ENCODE measurements at places on chromosomes 7 and 10.

GRCh38 chr7:2175514-2175913 lies 57.2 kb downstream of the MAD1L1 start:
- no peak for DNase-seq

- no peak for DNase-seq
These were observed 10.5 kb downstream of the ARHGAP22 start for GRCh38 chr10:48594371-48594770.

DNA sequence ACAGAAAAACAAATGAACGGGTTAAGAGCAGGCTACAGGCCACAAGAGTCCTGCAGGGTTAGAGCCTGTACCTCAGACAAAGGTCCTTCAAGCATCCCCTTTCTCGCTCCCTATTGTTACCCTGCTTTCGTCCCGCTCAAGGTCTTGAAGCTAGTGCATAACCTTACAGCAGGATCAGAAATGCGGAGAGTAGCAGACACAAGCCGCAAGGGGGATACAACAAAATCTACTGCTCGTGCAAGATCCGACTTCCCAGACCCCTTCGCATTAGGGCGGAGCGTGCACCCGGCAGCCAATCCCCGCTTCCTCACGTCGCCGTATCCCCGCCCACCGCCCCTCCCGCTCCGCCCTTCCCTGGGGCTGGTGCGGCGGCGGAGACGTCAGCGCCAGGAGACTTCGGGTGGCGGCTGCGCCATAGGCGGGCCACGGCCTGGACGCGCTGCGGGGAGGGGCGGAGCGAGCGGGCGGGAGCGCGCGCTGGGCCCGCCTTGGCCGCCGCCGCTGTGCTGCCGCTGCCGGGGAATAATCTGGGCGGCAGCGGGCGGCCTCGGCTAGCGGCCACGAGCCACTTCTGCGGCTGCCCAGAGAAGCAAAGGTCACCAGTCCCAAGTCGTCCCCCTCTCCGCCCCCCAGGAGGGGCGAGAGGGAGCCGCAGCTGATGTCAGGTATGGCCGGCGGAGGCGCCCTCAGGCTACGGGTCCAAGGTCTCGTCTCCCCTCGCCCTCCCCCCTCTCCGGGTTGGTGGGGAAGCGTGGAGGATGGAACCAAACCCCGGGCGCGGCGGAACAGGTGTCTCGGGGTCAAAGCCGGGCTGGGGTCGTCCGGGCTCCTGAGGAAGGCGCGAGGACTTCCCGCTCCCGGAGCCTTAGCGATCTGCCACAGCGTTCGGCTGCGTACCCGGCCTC lies at the start of gene C1GALT1:
C1GALT1 (plus strand) TSS at position 389 of the 905 bp plus-strand sequence. CDS start 51,776 bp downstream, outside the sequence.
- peak; percentile 95 for DNase-seq

DNA sequence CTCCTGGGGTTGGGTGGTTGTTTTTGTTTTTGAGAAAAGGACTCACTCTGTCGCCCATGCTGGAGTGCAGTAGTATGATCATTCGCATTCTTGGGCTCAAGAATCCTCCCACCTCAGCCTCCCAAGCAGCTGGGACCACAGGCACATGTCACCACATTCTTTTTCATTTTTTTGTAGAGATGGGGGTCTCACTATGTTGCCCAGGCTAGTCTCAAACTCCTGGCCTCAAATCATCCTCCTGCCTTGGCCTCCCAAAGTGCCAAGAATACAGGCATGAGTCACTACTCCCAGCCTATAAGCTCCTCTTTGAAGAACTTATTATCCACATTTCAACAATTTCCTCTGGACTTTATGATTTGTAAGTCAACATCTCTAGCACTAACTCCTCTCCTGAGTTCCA lies 102.7 kb downstream of the KMT2C start:
- DNase-seq, result no peak

DNA sequence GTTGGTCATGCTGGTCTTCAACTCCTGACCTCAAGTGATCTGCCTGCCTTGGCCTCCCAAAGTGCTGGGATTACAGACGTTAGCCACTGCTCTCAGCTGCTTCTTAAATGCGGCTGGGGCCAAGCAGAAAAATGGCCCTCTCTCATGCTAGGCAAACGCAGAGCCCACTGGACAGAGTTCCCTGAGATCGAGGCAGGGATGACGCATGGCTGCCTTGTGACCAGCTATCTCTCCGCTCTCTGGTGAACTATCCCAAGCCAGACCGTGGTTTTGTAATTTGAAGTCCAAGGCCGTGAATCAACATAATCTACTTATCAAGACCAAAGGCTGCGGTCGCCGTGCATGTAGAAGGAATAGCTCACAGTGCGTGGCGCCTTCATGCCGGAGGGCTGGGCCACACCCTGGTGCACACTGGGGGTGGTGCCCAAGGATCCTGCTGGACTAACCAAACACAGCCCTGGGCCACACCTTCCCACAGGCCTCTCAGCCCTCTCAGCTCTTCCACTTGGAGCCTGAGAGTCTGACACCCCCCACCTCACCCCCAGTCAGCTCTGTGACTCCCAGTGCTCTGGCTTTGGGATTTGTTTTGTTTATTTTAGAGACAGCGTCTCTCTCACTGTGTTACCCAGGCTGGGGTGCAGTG lies 88.1 kb upstream of the CUX1 start:
- no peak for DNase-seq

GRCh38 chr10:3425261-3425660 lies 252.7 kb upstream of the PITRM1 start:
- DNase-seq, result no peak

GRCh38 chr10:124596962-124597845 lies 135.6 kb downstream of the LHPP start:
- no peak for DNase-seq

GRCh38 chr10:69558559-69558958 lies 14.7 kb downstream of the NEUROG3 start:
- no peak for DNase-seq

GRCh38 chr7:100520138-100520537 lies 18.9 kb upstream of the AGFG2 start:
- no peak for DNase-seq

GRCh38 chr7:155975490-155975889 lies 163.2 kb upstream of the SHH start:
- DNase-seq, result no peak

DNA sequence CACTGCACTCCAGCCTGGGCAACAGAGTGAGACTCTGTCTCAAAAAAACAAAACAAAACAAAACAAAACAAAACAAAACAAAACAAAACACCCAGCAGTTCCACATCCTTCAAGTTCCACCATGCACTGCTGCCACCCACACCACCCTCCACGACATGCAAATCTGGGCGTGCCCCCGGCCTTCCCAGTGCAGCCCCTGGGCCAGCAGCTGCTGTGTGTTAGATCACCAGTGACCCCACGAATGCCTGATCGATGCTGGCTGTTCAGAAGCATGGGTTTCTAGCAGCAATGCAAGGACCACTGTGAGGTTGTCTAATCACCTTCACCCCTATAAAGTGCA lies 36.3 kb downstream of the ELFN1 start:
- DNase-seq, result no peak
